ENCODE measurements at places on chromosomes 3 and 15.

- peak; percentile 23 for DNase-seq
These were observed 642 bp downstream of the COX5A start for GRCh38 chr15:74937272-74937589.

DNA sequence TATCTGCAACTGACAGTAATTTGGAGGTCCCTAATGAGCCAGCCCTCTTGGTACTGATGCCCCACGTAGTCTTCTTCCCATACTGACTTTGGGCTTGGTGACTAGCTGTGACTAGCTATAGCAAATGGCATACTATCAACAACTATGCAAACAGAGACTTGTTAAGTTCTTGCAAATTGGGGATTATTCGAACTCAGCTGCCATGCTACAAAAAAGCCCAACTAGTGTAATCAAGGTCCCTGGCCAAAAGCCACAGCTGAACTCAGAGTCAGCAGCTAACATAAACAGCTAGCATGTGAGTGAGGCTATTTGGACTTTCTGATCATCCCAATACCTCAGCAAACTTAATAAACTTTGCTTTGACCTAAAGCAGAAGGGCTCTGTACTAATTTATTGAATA lies 121.2 kb upstream of the PLXND1 start:
- no peak for DNase-seq

DNA sequence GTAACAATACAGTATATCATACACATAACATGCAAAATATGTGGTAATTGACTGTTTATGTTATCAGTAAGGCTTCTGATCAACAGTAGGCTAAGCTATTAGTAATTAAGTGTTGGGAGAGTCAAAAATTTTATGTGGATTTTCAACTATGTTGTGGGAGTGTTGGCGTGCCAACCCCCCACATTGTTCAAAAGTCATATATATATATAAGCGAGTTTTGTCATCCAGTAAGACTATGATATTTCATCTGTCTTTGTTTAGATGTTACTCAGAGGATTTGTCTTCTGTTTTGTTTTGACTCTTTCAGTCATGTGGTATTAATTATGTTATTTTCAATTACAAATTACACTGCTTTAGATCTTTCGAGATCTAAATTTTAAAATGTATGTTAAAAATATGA lies 51.0 kb upstream of the RAP2B start:
- no peak for DNase-seq

- no peak for DNase-seq
These were observed 17.8 kb downstream of the PDCD10 start for GRCh38 chr3:167716920-167717319.

DNA sequence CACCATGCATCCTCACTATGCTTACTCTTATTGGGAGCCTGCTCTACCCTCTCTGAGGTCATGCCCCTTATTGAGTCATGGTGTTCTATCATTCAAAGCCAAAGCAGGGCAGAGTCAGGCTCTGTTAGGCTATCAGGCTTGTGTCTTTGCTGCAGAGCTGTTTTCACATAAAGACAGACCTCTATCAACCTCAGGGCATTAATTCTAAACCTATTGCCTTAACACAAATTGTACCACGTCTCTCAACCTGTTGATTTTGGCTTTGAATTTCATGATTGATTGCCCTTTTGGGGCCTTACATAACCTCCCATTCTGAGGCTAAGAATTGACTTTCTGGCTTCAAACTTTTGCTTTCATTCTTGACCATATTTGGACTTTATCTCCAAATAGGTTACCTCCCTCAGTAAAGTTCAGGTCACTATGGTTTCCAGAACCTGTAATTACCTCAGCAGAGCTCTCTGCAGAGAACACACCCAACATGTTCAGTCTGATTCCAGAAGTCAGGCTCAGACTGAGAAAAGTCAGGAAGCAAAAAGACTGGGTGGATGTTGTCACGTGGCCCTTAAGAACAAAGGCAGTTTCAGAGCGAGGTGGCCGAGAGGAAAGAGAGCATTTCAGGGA lies 221.4 kb upstream of the NANOGP8 start:
- DNase-seq = peak; percentile 53

DNA sequence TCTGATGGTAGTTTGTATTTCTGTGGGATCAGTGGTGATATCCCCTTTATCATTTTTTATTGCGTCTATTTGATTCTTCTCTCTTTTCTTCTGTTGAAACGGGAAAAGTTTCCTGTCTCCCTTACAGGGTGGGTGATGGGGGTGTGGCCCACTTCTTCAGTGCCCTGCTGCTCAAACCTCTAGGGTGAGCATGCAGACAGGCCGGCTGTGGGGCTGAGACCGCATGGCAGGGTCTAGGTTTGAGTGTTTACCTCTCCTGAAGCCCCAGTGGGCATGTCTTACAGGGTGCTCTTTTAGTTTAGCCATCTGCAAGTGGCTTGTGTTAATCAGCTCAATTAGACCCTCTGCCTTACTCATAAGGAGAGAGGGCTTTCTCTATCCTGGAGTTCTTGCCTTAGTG lies 450.0 kb upstream of the EPHA3 start:
- no peak for DNase-seq

GRCh38 chr15:53527996-53528395 lies 231.5 kb downstream of the WDR72 start:
- no peak for DNase-seq

DNA sequence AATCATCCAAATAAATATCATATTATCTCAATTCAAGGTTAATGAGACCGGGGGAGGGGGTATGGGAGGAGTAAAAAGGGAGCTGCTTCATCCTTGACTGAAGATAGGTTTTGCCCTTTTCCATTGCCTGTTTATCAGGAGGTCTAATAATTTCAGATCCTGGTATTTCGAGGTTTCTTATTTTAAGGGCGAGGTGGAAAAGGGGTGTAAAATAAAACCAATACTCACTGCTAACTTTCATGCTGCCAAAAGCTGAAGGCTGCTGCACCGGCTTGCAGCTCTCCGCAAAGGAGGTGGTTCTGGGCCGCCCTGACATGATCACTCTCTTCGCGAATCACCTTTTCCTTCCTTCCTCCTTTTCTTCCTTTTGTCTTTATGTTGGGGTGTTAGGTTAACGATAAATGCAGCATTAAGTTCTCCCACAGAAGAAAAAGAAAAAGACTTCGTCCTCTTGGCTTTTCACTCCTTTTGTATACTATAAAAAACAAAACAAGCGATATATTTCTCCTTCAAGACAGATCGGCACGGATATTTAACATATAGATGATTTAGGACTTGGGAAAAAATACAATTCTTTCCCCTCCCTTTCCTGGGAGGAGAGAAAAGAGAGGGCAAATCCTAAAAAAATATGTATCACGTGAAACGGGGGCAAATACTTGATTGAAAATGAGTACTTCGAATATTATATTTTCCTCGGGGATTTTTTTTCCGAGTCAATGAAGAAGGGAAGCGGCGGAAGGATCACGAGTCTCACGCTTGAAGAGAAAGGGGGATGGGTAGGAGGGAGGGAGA lies 932 bp downstream of the GSK3B start:
- DNase-seq = peak; percentile 91

GRCh38 chr3:45059132-45059531 lies 33.0 kb downstream of the CLEC3B start:
- DNase-seq = no peak

GRCh38 chr3:77247061-77247460 lies 207.2 kb downstream of the ROBO2 start:
- DNase-seq = no peak
